Type B pancreatic cell (in vitro differentiated cells): ENCODE measurements at places on chromosomes 3 and 15. TPM values are rescaled to one million over a fixed set of nuclear protein-coding genes. Genes with fewer than 3 reads are reported as not detected.
A peak's percentile ranks its signal among the peaks of the same experiment; 100 is the strongest.

DNA sequence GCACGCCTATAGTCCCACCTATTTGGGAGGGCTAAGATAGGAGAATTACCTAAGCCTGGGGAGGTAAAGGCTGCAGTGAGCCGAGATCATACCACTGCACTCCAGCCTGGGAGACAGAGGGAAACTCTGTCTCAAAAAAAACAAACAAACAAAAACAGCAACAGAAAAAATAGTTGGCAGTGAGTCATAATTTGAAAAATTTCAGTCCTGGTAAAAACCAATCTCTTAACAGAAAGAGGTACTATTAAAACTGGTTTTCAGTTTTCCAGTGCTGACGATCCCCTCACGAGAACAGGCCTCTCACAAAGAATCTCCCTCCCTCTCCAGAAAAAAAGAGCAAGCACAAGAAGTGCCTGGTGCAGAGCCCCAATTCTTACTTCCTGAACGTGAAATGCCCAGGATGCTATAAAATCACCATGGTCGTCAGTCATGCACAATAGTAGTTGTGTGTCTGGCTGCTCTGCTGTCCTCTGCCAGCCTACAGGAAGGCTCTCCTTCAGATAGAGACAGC is 22.8 kb upstream of the MAP4 start:
- peak overlapping the region; percentile 72 for H3K27ac ChIP-seq
- no peaks in the 10 kb centered on the region for H3K36me3 ChIP-seq
- H3K27me3 ChIP-seq, result no peaks in the 10 kb centered on the region
- peaks cover 16% of the 10 kb centered on the region for H3K4me1 ChIP-seq
- peak overlapping the region; percentile 3 for H3K4me3 ChIP-seq
- no peak for DNase-seq

DNA sequence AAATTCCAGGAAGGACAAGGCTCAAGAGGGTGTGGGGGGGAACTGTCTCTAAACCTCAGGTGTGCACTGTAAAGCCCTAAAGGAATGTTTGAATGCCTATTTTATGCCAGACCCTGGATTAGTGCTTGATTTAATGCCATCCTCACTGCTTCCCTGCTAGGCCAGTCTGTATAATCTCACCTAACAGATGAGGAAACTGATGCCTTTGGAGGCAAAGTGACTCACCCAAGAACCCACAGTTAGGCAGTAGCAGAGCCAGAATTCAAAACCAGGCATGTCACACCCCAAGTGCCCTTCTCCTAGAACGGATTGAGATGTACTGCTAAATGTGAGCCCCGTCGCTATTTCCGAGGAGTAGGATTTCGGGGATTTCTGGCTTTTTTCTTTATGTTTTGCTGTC is 7.8 kb downstream of the CAMK1 start:
- no peak overlapping the region for H3K4me3 ChIP-seq
- H3K36me3 ChIP-seq, result peaks cover 20% of the 10 kb centered on the region
- H3K27me3 ChIP-seq, result no peaks in the 10 kb centered on the region
- H3K4me1 ChIP-seq, result no peaks in the 10 kb centered on the region

DNA sequence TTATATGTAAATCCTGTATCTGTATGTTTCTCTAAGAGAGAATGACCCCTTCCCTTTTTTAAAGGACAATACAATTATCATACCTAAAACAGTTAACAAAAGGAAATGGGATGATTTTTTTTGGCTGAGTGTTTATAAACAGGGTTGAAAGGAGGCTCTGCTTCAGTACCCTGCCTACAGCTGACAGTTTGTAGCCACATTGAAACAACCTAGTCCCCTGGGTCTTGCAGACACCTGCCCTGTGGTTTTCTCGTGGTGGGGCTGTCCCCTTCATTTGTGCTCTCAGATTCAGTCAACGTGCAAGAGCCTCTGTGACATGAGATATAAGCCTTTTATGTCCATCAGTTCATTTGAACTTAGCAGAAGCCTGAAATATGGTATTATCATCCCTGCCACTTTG is 2.3 kb upstream of the HMCES start:
- H3K36me3 ChIP-seq, result peaks cover 20% of the 10 kb centered on the region
- peaks cover 19% of the 10 kb centered on the region for H3K4me1 ChIP-seq
- no peak for DNase-seq
- no peak overlapping the region for H3K4me3 ChIP-seq

- H3K4me1 ChIP-seq, result no peaks in the 10 kb centered on the region
- DNase-seq, result no peak
- H3K4me3 ChIP-seq, result no peak overlapping the region
- no peaks in the 10 kb centered on the region for H3K36me3 ChIP-seq
- H3K27ac ChIP-seq, result no peak overlapping the region
- peaks cover 2% of the 10 kb centered on the region for H3K27me3 ChIP-seq
Measured at GRCh38 chr15:53569751-53570480, 189.5 kb downstream of the WDR72 start.

- no peaks in the 10 kb centered on the region for H3K36me3 ChIP-seq
- DNase-seq, result no peak
- H3K27ac ChIP-seq, result no peak overlapping the region
Measured at GRCh38 chr3:38648659-38649499, 608 bp downstream of the SCN5A start.

ZPLD1 gene
- total RNA-seq, result 1.5 and 10.0 TPM in 2 replicates

- H3K4me1 ChIP-seq, result no peaks in the 10 kb centered on the region
- H3K4me3 ChIP-seq, result no peak overlapping the region
- no peaks in the 10 kb centered on the region for H3K27me3 ChIP-seq
- DNase-seq, result no peak
Measured at GRCh38 chr3:107227091-107227490, 150.1 kb upstream of the CCDC54 start.

CPEB1 gene
- 1.6 and 1.8 TPM in 2 replicates for total RNA-seq

CFAP91 gene
- total RNA-seq, result 2.1 and 19.0 TPM in 2 replicates

IMPG2 gene
- 0.43 and 0.53 TPM in 2 replicates for total RNA-seq

DNA sequence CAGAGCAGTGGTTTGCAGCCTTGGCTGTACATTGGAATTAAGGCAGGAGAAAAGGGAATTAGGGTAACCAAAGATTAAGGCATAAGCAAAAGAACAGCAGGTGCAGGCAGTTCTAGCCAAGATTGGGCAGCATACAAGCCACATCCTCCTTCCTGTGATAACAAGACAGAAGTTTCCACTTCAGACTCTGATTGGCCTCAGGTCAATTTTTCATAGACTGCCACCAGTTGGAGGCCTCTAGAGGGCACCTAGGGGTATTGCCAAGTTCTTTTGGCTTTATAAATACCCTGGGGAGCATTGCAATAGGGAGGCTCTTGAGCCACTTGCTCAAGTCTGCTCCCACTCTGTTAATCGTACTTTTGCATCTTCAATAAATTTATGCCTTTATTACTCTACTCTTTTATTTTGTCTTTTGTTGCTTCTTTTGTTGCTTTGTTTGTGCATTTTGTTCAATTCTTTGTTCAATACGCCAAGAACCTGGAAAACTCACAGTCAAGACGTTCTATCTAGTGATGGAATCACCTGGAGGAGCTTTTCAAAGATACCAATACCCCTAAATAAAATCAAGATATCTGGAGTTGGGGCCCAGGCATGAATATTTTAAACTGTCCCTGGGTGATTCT is 32.2 kb upstream of the FMN1 start:
- H3K4me3 ChIP-seq, result no peak overlapping the region
- no peak overlapping the region for H3K27ac ChIP-seq
- H3K4me1 ChIP-seq, result peaks cover under 1% of the 10 kb centered on the region
- no peak for DNase-seq
- H3K36me3 ChIP-seq, result no peaks in the 10 kb centered on the region

DNA sequence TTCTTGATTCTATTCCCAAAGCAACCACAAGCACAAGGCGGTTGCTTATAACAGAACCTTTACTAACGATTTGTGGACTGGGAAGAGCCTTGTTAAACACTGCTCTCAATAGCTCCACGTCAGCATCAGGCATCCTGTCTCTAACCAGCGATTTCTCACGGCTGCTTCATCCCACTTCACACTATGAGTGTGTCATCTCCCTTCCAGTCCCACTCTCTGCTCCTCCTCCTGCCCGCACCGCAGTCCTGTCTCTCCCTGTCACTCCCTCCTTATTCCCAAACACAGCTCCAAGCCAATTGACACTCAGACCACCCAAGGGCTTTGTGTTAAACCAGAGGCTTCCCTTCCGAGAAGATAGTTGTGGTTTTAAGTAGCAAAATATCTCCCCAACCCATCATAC is 94.8 kb downstream of the ABHD5 start:
- H3K36me3 ChIP-seq, result no peaks in the 10 kb centered on the region
- H3K27ac ChIP-seq, result no peak overlapping the region
- H3K27me3 ChIP-seq, result peaks cover 33% of the 10 kb centered on the region
- no peak for DNase-seq
- no peak overlapping the region for H3K4me3 ChIP-seq

- DNase-seq, result no peak
- peak overlapping the region; percentile 96 for H3K4me3 ChIP-seq
- peaks cover under 1% of the 10 kb centered on the region for H3K27me3 ChIP-seq
- H3K36me3 ChIP-seq, result peaks cover 16% of the 10 kb centered on the region
Measured at GRCh38 chr3:58307639-58308215, 1.4 kb downstream of the HTD2 start.

DNA sequence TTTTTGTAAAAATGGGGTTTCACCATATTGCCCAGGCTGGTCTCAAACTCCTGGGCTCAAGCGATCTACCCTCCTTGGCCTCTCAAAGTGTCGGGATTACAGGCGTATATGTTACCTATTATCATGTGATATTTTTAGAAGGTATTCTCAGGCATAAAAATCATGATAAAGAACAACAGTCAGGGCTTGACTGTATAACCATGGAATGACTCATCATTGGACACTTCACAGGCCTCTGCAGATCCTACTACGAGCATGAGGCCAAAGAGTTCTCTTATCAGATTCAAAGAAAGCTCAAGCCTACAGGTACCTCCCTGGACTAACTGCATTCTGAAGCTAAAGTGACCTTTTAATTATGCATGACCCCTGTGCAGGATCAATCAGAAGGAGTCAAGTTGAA is 91.7 kb upstream of the PRICKLE2 start:
- no peaks in the 10 kb centered on the region for H3K27me3 ChIP-seq
- no peak for DNase-seq
- no peak overlapping the region for H3K27ac ChIP-seq

- H3K36me3 ChIP-seq, result no peaks in the 10 kb centered on the region
- no peak overlapping the region for H3K4me3 ChIP-seq
- H3K27me3 ChIP-seq, result peaks cover 2% of the 10 kb centered on the region
- peaks cover 18% of the 10 kb centered on the region for H3K4me1 ChIP-seq
- H3K27ac ChIP-seq, result no peak overlapping the region
Measured at GRCh38 chr15:90818251-90819210, 49.9 kb upstream of the FURIN start.

DNA sequence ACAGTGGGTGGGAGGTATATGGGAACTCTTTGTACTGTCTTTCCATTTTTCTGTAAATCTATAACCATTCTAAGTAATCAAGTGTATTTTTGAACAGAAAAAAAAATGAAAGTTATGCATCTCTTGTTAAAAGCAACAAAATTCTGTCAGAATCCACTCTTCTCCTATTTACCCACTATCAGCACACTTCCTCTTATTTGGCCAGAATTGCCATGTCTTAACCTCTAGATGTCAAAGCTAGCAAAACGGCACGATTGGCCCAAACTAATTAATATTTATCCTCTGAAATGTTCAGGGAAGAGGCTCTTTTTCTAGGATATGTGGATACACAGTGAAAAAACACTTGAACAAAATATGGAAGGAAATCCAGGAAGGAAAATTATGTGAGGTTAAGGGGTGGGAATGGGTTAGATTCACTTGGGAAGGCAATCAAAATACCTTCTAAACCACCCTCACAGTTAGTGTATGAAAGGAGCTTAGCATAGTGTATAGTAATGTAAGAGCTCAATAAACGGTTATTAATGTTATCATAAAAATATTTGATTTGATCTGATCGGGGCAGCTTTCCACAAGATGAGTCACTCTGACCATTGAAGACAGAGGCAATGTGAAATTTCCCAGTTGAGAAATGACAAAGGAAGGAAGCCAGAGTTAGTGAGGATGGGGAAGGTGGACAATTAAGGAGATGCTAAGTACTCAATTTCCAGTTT is 20.1 kb upstream of the TGFBR2 start:
- H3K27me3 ChIP-seq, result no peaks in the 10 kb centered on the region
- H3K27ac ChIP-seq, result no peak overlapping the region
- no peaks in the 10 kb centered on the region for H3K4me1 ChIP-seq
- H3K36me3 ChIP-seq, result no peaks in the 10 kb centered on the region
- no peak overlapping the region for H3K4me3 ChIP-seq
- DNase-seq, result no peak

IL17RB gene
- 10.5 and 10.8 TPM in 2 replicates for total RNA-seq

- H3K36me3 ChIP-seq, result no peaks in the 10 kb centered on the region
- H3K4me3 ChIP-seq, result no peak overlapping the region
- DNase-seq, result no peak
- H3K4me1 ChIP-seq, result peaks cover 18% of the 10 kb centered on the region
- no peak overlapping the region for H3K27ac ChIP-seq
- peaks cover 5% of the 10 kb centered on the region for H3K27me3 ChIP-seq
Measured at GRCh38 chr3:74055061-74055460, 430.3 kb upstream of the PDZRN3 start.

MB21D2 gene
- 14.1 and 23.1 TPM in 2 replicates for total RNA-seq

THSD4 gene
- total RNA-seq, result 23.1 and 43.3 TPM in 2 replicates

- no peaks in the 10 kb centered on the region for H3K27me3 ChIP-seq
- H3K27ac ChIP-seq, result peak overlapping the region; percentile 93
- H3K4me1 ChIP-seq, result peaks cover 30% of the 10 kb centered on the region
- peak overlapping the region; percentile 99 for H3K4me3 ChIP-seq
Measured at GRCh38 chr3:14124223-14124614, 451 bp downstream of the CHCHD4 start.

- H3K36me3 ChIP-seq, result no peaks in the 10 kb centered on the region
- peaks cover 3% of the 10 kb centered on the region for H3K27me3 ChIP-seq
- no peak overlapping the region for H3K4me3 ChIP-seq
- no peak overlapping the region for H3K27ac ChIP-seq
Measured at GRCh38 chr3:153848702-153849101, 272.5 kb upstream of the ARHGEF26 start.

DNA sequence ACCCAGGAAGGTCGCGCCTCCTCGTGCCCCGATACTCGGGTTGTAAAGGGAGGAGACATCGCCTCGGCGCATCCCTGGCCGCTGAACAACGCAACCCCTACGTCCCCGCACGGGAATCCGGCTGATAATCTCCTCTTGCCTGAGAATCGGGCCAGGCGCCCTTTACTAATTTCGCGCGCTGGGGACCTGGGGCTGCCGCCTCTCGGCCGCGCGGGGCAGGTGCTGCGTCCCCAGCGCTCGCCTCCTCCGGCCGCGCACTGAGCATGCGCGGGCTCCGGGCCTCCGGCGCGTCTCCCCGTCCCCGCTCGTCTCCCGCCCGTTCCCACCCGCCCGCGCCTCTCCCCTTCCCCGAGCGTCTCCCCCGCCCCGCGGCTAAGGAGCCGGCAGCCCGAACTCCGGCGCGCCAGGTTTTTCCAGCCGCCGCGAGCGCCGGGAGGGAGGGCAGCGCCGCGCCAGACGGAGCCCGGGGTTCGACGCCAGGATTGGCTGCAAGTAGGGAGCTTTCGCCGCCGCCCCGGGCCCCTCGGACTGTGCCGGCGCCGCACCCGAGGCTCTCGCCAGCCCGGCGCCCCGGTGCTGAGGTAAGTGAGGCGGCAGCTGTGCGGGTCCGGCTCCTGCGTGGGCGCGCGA is at the start of gene CNTN4:
Gene CNTN4 (plus strand): TSS at position 469 of the 630 bp plus-strand sequence.
- peak within 1 kb of the TSS; percentile 83 for H3K27ac ChIP-seq
- peaks cover 51% of the 10 kb centered on the region for H3K27me3 ChIP-seq
- peaks cover 24% of the 10 kb centered on the region for H3K4me1 ChIP-seq
- H3K4me3 ChIP-seq, result peak within 1 kb of the TSS; percentile 94
- peak; percentile 92 for DNase-seq
- peaks cover 4% of the 10 kb centered on the region for H3K36me3 ChIP-seq
